GM06990 (cell line): ENCODE measurements at places on chromosomes 16 and 17.

DNA sequence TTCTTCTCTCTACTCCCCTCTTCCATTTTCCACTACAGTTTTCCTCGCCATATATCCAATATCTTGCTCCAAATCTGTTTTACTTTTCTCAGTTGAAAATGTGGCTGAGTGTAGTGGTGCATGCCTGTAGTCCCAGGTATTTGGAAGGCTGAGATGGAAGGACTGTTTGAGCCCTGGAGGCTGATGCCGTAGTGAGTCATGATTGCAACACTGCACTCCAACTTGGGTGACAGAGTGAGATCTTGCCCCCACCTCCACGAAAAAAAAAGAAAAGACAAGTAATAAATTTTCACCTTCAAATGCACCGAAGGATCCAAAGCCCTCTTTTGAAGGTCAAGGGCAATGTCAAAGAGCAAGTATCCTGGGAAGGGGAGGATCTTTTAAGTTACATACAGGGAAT lies 592.3 kb downstream of the TMEM114 start:
- no peak for DNase-seq

DNA sequence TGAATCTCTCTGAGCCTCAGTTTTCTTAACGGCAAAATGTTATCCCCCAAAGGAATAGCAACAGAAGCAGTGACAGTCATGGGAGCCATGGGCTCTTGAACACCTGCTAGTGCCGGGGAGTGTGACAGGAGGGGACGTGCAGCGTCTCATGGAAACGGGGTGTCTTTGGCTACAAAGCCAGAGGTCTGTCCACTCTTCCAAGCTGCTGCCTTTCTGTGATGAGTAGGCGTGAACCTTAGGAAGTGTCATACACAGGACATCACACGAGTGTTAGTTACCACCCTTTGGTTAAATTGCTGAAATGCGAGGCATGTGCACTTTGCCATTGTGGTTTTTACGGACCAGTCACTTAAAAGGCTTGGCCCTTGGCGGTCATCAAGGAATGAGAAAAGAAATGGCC lies 93.4 kb downstream of the IRF8 start:
- no peak for DNase-seq

GRCh38 chr17:43736389-43736788 lies 22.2 kb downstream of the SOST start:
- DNase-seq, result no peak

- DNase-seq, result no peak
These were observed 646 bp upstream of the HES7 start for GRCh38 chr17:8124350-8125153.

- DNase-seq, result no peak
These were observed 36.3 kb downstream of the SLC47A1 start for GRCh38 chr17:19569785-19570543.

DNA sequence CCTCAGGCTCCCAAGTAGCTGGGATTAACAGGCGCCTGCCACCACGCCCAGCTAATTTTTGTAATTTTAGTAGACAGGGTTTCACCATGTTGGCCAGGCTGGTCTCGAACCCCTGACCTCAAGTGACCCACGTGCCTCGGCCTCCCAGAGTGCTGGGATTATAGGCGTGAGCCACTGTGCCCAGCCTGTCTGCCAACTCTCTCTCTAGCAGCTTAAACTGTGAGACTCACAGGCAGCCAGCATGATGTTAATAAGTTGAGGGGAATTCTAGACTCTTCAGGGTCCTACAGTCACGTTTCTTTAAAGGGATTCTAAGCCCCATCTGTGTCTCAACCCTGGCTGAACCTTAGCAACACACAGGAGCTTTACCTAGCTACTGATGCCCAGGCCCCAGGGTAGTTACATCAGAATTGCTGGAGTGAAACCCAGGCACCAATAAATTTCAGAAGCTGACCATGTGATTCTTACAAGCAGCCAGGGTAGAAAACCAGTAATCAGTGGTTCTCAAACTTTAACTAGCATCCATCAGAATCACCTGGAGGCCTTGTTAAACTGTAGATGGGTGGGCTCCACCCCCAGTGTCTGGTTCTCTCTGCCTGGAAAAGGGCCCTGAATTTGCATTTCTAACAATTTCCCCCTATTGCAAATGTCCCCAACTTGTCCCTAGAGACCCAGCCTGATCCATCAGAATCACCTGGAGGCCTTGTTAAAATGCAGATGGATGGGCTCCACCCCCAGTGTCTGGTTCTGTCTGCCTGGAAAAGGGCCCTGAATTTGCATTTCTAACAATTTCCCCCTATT lies 30.7 kb downstream of the GPRC5B start:
- DNase-seq, result no peak

DNA sequence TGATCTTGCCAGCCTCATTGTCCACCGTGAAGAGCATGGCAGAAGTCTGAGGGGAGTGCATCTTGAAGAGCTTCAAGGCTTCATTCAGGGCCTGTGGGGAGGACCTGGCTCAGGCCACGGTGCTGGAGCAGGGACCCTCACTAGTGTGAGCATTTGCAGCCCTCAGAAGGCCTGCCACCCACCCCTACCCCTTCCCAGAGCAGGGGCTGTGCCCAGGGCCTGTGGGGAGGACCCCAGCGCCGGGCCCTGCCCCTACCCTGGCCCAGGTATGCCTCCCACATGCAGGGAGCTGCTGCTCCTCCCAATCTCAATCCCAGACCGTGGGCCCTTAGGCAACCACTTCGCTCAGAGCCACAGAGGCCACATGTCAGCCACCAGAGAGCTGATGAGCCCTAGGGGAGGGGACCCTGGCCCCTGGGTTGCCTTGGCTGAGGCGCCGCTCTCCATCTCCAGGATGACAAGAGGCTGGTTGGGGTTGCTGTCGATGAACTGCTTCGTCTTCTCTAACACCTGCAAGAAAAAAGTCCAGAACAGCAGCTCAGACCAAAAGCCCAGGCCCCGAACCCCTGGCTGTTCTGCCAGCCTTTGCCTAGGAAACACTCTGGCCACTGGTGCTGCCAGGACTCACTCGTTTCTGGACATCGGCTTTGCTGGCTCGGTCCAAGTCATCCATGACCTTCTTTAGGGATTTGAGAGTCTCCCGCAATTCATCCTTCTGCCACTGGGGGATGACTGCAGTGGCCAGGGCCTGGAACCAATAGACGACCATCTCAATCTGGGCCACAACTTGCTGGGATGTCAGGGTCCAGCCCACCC lies 1.8 kb upstream of the EXOSC6 start:
- no peak for DNase-seq

- DNase-seq, result no peak
These were observed 546.2 kb downstream of the WWOX start for GRCh38 chr16:78645657-78646056.

DNA sequence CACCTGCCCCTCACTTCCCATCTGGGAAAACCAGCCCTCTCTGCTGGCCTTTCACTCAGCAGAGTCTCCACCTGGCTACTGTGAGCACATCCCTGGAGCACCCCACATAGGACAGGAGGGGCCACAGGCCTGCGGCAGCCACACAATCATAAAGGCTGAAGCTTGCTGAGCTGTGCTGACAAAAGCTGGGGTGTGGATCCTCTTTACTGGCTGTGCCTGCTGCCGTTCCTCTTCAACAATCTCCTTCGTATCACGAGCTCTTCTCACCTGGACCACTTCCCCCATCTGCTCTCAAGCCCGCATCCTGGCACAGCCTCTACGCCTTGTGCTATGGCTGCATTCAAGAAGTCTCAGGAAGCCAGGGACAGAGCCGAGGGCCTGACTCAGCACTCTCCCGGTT lies 86.1 kb downstream of the ZNF778 start:
- no peak for DNase-seq

DNA sequence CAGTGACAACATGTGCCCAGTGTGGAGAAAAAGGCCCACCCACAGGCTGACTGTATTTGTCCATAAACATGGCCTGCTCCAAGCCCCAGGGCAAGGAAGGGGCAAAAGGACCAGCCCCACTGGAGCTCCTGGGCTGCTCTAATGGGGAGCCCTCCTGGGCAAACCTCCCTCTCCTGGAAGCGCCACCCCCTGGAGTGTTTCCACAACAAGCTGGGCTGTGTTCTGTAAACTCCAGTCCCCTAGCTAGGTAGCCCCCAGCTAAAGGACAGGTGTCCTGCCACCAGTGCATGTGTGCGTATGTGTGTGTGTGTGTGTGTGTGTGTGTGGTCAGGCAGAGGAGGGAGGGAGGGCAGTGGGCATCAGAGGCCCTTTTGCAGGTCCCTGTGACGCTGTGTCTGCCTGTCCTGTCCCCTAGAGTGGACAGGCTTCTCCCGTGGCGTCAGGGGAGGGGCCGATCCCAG lies 11.3 kb upstream of the STAC2 start:
- DNase-seq, result no peak

DNA sequence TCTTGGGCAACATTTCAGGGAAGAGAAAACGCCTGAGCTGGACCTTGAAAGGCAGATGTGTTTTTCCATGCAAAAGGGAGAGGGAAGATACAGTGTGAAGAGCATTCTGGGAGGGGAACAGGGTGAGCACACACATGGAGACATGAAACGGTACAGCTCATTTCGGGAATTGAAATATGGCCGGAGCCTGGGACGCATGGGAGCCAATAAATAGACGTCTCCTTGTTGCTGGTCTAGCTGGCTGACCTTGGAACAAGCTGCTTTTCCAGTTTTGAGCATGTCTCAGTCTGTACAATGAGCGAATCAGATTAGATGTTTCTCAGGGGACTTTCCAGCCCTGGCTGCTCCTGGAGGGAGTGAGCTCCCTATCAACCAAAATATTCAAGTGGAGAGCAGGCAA lies 63.6 kb downstream of the ASIC2 start:
- DNase-seq, result no peak

DNA sequence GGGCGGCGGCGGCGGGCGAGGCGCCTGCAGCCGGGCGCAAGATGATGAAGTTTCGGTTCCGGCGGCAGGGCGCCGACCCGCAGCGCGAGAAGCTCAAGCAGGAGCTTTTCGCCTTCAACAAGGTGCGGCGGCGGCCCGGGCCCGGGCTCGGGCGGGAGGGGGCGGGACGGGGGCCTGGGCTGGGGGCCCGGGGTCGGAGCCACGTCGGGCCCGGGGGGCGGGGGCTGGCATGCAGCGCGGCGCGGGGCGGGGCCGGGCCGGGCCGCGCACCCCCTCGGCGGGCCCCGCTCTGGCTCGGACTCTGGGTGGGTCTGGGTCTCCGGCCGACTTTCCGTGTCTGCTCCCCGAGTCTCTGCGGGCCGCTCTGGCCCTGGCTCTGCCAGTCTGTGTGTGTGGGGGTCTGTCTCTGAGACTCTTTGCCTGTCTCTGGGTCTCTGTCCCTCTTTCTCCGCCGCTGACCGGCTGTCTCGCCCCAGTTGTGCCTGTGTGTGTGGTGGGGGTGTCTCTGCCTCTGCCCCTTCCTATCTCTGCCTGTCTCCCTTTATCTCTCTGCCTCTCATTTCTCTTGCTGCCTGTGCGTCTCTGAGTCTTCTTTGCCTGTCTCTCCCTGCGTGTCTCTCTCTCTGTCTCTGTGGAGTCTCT lies 328 bp downstream of the LLGL1 start:
- no peak for DNase-seq

- DNase-seq, result no peak
These were observed 239.0 kb downstream of the CCDC182 start for GRCh38 chr17:57505841-57506773.

DNA sequence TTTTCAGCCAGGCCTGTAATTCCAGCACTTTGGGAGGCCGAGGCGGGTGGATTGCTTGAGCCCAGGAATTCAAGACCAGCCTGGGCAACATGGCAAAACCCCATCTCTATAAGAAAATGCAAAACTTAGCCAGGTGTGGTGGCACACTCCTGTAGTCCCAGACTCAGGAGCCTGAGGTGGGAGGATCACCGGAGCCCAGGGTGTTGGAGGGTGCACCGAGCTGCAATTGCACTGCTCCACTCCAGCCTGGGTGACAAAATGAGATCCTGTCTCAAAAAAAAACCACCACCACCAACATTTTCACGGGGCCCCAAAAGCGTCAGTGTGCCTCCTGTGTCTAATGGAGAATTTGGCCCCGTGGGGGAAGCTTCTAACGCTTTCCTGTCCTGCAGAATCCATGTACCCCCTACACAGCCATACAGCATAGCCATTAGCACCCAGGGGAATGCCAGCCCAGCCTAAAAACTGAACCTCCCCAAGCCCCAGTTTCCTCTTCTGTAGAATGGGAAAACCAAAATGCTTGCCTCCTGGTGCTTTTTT lies 22.2 kb upstream of the MAP3K14 start:
- DNase-seq, result no peak

DNA sequence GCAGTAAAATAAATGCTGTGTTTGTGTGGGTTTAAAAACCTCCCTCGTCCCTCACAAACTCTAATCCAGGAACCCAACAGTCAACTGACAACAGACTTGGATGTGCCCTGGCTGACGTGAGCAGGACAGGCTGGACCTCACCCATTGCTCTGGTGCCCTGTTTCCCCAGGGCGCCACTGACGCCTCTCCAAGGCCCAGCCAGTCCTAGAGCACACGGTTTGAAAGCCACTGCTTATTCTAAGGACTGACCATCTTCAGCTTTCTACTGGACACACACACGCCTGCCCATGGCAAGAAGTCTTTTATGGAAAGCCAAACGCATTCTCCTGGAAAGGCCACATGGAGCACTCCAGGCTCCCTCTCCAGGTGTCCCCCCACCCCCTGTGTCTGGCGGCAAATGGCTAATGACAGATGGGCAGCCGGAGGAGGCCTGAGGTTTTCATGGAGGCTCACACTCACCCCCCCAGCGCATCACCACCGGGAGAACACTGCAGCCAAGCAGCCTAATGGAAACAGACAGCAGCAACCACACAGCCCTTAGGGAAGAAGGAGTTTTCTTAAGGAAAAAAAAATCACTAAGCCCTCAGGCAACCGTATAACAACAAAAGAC lies 319.2 kb downstream of the SOX9 start:
- DNase-seq, result no peak

DNA sequence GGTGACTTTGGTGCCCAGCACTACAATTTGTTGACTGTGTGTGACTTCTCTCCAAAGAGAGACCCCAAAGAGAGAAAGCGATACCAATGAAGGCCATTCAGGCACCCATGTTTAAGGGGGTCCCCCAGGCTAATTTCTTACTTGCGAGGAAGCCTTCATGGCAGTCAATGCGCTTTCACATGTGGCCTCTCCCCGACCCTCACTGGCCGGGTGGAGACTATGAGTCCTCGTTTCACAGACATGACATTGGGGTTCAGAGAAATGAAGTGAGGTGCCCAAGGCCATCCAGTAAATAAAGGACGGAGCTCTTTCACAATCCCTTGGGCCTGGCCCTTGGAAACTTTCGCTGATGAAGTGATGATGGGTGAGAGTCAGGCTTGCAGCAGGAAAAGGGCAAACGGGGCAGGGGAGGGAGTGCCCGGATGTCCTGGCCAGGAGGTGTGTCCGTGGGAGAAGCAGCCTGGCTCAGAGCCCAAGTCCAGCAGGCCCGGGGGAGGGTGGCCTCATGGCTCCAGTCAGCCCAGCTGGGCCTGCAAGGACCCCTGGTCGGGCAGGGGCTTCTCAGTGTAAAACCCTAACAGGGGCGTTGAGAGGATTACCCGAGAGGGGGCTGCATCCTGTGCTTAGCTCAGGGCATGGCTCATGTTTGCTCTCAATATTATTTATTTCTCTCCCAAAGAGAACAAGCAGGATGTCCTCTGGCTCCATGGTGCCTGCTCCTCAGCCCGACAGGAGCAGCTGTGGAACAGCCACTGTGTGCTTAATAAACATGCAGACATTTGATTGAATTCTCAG lies 14.7 kb downstream of the TBX2 start:
- DNase-seq, result no peak
